Fibroblast of skin of abdomen (primary cell): ENCODE measurements at places on chromosomes 1 and 21.

- peak; percentile 29 for DNase-seq
Observed at GRCh38 chr1:159008744-159009188, 941 bp upstream of the IFI16 start.

DNA sequence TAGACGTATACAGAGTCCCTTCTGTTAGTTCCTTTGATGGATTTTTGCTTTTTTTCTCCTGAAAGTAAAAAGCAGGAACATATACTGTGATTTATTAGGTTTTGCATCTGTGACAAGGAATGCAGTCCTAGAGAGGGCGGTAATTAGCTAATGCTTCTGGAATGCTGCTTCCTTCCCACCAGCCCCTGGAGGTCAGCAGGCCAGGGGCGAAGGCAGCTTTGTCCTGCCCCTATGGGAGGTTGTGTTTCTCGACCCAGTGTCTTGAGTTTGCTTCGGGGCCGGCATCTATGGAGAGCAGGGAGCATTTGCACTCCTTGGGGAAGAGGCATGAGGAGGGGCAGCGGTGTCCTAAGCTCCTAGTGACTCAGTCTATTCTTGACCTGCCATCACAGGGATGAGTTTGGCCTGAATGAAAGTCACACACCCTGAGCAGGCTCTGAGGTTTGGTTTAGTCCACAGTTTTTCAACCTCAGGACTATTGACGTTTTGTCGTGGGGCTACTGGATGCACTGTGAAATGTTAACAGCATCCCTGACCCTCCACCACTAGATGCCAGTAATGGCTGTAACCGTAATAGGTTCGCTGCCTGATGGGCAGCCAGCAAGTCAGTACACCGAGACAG, 85.0 kb upstream of the KCNJ15 start:
- peak; percentile 85 for DNase-seq

- DNase-seq = no peak
Observed at GRCh38 chr1:43319288-43319687, 18.3 kb upstream of the MPL start.

- no peak for DNase-seq
Observed at GRCh38 chr1:159973350-159973940, 19.4 kb upstream of the SLAMF9 start.

DNA sequence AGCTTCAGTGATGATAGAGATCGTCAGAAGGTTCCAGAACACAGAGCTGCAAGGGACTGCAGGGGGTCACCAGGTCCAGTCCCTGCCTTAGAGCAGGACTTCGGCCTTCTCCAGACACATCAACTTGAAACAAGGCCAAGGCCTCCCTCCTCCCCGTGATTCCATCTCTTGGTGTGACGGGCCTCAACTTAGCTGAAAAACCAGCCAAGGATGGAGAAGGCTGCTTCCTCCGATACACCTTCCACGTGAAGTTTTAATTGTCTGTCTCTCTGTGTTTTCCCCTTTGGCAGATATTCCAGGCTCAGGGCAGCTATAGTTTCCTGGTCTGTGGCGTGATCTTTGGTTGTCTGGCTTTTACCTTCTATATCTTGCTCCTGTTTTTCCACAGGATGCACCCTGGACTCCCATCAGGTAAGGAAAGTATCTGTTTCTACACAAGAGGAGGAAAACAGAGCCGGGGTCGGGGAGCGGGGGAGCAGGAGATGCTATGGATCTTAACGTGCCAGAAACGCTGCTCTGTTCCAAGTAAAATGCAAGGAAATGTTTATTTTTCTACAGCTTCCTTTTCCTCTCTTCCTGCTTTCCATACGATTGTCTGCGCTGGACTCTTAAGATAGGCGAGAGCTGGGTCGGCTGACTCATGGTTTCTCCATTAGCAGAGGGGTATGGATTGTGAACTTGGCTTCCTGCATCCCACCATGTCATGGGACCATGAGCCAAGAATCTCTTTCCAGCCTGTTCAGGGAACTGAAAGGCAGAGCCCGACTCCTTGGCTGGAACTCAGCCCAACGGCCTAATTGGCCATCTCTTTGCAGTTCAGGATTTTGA, 32.8 kb downstream of the ELK4 start:
- peak; percentile 82 for DNase-seq

DNA sequence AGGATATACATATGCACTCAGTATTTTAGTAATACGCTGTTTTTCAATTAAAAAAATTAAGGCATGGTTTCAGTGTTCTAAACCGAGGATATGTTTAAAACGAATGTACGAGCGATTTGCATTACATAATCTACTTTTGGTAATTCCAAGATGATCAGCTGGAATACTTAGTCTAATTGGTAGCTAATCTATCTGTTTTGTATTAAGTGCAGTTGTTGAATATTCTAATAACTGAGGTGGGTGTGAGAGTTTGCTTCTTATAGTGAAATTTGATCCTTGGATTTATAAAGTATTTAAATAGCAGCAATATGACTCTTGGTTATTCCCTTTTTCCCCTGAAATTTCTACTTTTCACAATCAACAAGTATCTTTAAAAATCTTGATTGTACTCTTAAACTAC, 1.3 kb downstream of the RNF2 start:
- DNase-seq = no peak

DNA sequence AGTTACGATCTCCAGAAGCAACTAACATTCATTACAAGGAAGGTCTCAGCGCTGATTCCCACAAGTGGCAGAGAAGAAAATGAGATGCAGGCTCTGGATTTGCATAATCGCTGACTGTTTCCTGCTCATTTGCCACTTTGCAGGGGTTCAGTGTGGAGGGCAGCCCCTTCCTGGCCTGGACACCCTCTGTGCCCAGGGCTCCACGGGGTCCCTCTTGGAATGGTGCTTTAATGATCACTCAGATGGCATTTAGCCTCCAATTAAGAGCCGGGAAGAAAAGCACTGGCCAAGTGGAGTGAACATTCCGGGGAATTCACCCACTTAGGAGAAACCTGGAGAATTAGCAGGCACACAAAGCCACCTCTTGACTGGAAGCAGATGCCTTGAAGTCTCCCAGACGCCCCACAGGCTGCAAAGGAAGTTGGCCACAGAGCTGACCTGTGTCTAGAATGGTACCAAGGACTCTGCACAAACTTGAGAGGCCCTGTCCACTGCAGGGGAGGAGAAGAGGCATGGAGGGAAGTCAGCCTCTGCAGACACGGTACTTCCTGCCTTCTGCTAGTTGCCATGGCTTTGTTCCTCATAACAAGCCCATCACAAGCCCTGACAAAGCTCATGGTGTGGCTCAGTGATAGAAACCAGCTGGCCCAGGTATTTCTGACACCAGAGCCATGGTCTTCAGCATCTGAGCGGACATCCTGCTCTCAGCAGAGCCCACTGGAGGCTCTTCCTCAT, 157.2 kb downstream of the KAZN start:
- no peak for DNase-seq

DNA sequence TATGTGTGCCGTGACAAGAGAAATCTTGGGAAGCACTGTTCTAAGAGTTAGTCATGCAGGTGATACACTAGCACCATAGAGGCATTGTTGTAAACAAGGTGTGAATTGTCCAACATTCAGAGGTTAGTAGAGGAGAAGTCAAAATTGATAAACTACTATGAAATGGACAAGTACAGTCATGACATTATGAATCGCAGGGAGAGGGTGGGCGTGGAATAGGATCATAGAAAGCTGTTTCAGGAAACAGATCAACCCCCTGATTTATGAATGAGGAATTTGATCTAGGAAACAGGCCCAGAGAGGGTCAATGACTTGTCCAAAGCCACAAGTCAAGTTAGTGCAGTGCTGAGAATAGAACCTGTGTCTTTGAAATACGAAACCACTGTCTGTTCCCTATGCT, 58.5 kb upstream of the LAX1 start:
- DNase-seq = no peak

- no peak for DNase-seq
Observed at GRCh38 chr1:201938440-201939035, 7.8 kb downstream of the LMOD1 start.

DNA sequence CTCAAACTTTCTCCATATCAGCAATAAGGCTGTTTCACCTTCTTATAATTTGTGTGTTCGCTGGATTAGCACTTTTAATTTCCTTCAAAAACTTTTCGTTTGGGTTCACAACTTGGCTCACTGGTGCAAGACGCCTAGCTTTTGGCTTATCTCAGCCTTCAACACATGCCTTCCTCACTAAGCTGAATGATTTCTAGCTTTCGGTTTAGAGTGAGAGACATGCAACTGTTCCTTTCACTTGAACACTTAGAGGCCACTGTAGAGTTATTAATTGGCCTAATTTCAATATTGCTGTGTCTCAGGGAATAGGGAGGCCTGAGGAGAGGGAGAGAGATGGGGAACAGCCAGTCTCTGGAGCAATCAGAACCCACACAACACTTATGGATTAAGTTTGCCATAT, 41.2 kb upstream of the IFNLR1 start:
- no peak for DNase-seq

DNA sequence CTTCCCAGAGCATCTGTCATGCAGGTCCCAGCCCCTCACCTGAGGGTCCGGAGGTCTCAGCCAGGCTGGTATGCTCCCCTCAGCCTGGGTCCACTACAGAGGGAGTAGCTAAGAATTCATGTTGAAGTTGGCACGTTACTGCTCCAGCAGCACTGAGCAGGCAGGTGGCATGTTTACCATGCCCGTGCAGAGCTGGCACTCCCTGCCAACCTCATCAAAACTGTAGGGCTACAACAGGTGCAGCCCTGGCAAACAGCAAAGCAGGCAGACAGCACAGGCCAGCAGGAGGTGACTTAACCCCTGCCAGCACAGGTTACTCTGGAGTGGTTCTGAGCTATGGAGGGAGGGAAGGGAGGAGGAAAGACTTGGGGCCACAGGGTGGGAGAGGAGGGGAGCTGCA, 46.4 kb downstream of the NUAK2 start:
- no peak for DNase-seq

GRCh38 chr21:44892536-44893277, 19.2 kb upstream of the PTTG1IP start:
- no peak for DNase-seq

DNA sequence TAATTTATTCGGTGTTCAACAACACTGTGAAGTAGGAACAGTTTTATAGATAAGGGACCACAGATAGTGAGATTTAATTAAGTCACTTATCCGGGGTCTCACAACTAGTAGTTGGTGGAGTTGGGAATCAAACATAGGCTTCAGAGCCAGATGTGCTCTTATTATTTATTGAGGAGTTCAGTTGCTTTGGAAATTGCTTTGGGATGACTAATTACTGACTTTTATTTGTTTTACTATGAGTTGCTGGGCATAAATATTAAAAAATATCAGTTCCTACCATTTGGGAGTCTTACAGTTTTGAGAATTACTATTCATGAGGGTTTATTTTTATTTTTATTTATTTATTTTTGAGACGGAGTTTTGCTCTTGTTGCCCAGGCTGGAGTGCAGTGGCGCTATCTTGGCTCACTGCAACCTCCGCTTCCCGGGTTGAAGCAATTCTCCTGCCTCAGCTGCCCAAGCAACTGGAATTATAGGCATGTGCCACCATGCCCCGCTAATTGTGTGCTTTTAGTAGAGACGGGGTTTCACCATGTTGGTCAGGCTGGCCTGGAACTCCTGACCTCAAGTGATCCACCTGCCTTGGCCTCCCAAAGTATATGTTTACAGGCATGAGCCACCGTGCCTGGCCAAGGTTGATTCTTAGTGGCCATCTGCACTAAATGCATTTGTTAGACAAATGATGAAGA, 27.7 kb downstream of the THRAP3 start:
- DNase-seq = no peak

DNA sequence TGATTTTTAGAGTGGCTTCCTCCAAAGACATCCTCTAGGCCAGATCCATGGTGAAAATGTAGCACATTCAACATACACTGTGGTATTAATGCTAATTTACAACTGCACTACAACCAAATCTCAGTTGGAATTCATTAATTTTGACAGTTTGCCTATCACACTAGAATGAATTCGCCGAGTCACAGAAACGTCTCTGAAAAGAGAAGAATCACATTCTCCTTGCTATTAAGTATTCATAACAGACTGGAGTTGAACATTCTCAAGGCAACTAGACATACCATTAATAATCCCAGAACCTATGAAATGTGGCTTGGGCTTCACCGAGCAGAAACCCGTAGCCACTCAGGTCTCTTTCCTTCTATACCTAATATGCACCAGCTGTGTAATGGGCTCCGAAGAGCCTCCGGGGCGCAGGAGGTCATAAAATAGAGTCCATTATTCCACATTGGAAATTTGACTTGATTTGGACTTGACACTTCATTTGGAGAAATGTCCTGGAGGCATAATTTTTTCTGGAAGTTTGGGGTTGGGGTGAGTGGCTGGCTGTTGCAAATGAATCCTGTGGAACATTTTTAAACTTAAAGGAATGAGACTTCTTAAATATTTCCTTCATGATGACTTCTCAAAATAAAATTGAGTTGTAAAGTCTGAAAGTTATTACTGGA, 117.1 kb downstream of the DSCAM start:
- no peak for DNase-seq

GRCh38 chr21:19523746-19524145, 1120.2 kb upstream of the TMPRSS15 start:
- no peak for DNase-seq

GRCh38 chr1:18793164-18793563, 66.3 kb downstream of the TAS1R2 start:
- DNase-seq = no peak

GRCh38 chr1:172637522-172637921, 21.4 kb upstream of the FASLG start:
- DNase-seq = peak; percentile 87

- DNase-seq = no peak
Observed at GRCh38 chr1:202046748-202047708, 36.6 kb downstream of the ELF3 start.

DNA sequence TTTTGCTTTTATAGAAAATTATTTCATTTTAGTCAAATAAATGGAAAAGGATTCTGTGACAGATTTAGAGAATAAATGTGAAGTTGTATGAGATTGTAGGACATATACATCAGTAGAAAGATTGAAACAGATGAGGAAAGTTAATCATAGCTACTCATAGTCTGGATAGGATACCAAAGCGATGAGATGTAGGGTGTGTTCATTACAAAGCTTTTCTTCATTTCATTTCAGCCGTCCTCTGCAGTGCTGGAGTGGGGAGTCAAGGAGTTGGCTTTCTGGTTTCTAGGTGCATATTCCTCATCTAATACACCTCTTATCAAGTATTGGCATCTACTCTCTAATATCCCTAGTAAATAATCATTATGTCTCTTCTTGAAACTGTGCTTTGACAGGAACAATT, 149.5 kb upstream of the NEGR1 start:
- peak; percentile 3 for DNase-seq

- DNase-seq = no peak
Observed at GRCh38 chr1:212108187-212108586, 72.6 kb downstream of the DTL start.

DNA sequence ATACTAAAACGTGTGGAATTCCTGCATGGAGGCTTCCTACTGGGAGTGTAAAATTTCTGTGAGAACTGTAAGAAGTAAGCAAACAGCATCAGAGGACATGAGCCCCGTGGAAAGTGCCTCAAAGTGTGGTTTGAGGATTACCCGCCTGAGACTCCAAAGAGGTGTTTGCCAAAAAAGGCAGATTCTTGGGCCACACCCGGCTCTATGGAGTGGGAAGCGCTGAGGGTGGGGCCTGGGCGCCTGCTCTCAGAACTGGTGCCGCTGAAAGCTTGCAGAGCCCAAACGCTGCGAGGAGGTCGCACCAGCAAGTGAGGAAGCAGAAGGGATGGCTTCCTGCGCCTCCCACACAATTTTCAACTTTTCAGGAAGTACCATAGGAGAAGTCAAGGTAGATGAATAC, 43.0 kb upstream of the PSEN2 start:
- no peak for DNase-seq

- DNase-seq = no peak
Observed at GRCh38 chr1:5701642-5702041, 290.6 kb downstream of the NPHP4 start.
